ENCODE measurements at places on chromosomes 16 and 17. TPM values are rescaled to one million over a fixed set of nuclear protein-coding genes. Genes with fewer than 3 reads are reported as not detected.

GRCh38 chr16:13997526-13997925 is 73.6 kb upstream of the MRTFB start:
- no peak for DNase-seq

- DNase-seq, result no peak
Measured at GRCh38 chr17:44921122-44921882, 6.0 kb upstream of the GFAP start.

Gene TBC1D26
- 0.11 TPM for polyA plus RNA-seq

DNA sequence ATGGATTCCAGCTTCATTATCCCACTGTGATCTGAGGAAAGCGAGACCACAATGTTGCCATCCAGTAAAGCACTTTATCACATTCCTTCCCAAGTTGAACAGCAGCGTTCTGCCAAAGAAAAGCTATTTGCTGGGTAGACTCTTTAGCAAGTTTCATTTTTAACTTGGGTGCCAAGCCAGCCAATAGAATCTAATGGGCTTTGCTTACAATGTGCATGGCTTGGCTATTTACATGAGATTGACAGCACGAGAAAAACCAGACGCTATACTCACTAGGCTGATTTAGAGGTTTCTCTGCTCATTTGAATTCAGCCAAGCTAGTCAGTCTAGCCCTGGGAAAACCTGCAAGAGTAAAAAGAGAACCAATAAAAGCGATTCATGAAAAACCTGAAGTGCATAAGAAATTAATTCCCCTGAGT is 108.9 kb downstream of the CDH13 start:
- no peak for DNase-seq

DNA sequence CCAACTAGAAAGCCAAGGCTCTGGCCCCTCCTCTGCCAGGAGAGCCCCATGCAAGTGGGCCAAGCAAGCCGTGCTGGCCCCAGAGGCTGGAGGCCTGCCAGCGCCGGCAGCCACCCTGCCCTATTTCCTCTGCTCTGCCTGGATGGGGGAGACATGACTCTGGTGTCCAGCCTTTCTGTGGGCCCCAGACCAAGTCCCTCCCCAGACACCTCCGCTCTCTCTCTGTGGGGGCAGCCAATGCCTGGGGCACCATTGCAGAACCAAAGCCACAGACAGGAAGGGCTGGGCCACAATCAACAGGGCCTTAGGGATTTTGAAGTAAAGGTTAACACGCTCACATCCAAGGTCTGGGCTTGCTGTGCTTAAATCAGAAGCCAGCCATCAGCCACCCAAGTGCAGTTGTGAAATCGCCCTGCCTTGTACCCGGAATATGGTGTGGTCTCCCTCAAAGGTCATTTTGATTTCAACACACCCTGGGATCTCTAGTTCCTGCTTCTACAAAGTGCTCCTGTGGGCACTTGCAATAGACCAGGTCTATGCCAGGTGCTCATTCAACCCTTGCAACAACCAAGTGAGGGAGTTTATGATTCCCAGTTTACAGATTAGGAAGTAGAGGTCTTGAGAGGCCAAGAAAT is 63.5 kb upstream of the TEX2 start:
- peak; percentile 77 for DNase-seq

DNA sequence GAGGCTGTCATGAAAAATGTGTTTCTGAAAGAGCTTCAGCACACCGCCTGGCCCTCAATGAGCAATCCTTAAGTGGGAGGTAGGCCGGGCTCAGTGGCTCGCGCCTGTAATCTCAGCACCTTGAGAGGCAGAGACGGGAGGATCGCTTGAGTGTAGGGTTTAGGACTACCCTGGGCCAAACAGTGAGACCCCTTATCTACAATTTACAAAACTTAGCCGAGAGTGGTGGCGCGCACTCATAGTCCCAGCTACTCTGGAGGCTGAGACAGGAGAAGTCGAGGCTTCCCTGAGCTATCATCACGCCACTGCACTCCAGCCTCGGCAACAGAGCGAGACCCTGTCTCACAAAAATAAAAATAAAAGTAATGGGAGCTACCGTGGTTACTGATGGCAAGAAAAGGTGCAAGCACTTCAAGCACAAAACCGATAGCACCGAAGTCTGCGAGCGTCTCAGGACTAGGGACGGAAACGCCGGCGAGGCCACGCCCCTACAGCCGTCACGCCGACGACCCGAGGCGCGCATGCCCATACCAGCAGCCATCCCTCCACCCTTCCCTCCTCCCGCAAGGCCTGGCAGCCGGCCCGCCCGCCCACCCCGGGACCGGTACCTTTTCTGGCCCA is 607 bp downstream of the THUMPD1 start:
- peak; percentile 85 for DNase-seq

GRCh38 chr17:65698381-65699061 is 137.1 kb upstream of the AXIN2 start:
- peak; percentile 55 for DNase-seq

DNA sequence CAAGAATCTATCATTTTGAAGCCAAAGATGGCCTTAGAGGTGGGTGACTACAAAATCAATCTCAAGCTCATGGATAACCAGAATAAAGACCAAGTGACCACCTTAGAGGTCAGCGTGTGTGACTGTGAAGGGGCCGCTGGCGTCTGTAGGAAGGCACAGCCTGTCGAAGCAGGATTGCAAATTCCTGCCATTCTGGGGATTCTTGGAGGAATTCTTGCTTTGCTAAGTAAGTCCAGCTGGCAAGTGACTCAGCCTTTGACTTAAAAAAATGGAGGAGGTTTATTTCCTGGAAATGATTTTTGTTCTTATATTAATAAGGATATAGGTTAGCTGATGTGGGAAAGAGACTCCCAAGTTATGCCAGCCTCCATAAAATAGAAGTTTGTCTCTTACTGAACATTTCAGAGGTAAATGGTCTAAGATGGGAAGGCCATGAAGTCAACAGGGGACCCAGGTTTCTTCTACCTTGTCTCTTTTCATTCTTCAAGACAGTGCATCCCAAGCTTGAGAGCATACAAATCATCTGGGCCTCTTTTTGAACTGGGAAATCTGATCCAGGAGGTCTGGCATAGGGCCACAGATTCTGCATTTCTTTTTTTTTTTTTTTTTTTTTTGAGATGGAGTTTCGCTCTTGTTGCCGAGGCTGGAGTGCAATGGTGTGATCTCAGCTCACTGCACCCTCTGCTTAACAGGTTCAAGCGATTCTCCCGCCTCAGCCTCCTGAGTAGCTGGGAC is 19.8 kb upstream of the TANGO6 start:
- no peak for DNase-seq

- no peak for DNase-seq
Measured at GRCh38 chr17:28427371-28427770, 21.4 kb upstream of the SLC46A1 start.

GRCh38 chr17:11909348-11909747 is 87.9 kb downstream of the ZNF18 start:
- DNase-seq, result no peak

Gene ABCA8
- 0.99 TPM for polyA plus RNA-seq

- no peak for DNase-seq
Measured at GRCh38 chr17:76398523-76399174, 14.2 kb downstream of the SPHK1 start.

Gene AIPL1
- polyA plus RNA-seq, result not detected

GRCh38 chr17:22193113-22193512 is 500.8 kb downstream of the KCNJ18 start:
- DNase-seq, result no peak

- DNase-seq, result no peak
Measured at GRCh38 chr16:78639775-78640174, 540.3 kb downstream of the WWOX start.

DNA sequence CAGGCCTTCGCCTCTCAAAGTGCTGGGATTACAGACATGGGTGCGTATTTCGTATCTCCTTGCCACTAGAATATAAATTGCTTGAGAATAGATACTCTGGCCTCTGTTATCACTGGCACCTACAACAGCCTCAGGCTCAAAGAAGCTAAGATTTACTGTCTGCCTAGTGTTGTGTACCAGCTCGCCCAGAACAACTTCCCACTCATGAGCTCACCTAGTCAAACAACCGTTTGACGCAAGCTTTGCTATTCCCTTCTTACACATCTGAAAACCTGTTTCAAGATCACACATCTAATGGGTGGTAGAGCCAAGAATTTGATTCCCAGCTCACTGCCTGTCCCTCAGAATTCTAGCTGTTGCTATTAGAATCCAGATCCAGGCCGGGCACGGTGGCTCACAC is 24.4 kb downstream of the MIS12 start:
- no peak for DNase-seq

DNA sequence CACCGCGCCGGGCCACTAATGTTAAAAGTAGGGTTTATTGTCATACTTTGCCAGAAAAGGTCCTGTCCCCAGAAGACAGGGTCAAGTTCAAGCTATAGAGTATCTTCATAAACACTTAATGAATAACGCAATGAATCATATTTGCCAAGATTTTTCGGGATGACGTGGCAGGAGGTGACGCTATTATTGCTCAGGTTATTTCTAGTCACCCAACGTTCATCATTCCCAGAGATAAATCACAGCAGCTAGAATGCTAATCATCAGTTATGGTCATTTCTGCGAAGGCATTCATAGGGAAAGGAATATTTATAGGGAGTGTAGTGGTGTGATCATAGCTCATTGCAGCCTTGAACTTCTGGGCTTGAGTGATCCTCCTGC is 2.0 kb downstream of the TMC5 start:
- no peak for DNase-seq

DNA sequence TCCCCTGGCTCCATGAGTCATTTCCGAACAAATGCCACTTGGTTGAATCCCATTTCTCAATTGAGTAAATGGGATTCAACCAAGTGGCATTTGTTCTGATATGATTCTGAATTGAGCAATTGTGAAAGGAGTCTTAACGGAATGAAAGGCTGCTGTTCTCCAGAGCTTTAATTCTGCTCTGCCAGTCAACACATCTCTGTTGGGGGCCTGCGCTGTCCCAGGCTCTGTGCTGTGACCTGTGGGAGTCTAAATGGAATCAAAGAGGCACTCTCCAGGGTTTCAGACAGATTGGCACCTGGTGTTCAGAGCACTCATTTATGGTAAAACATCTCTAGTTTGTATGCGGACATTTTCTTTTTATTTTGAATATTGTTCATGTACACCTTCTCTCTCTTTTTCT is 126.2 kb downstream of the WSCD1 start:
- no peak for DNase-seq

DNA sequence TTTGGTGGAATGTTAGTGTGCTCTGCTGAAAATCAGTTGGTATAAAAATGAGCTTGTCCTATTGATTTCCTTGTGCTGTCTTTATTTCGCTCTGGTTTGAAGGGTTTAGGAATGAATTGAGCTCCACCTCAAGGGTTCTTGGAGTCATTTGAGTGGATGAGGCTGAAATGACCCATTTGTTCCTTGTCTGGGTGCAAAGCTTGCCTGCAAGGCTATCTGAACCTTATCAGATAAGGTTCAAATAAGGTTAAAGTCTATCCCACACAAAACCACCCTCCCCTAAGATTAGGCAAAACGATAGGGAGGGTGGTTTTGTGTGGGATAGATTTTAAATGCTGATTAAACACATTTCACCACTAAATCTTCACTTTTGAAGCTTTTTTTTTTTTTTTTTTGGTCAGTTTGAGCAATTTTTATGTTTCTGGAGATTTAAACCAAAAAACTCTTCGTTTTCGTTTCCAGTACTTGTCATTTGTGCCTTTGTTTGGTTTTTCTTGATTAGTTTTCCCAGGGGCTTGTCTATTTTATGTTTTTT is 62.7 kb downstream of the ARHGAP44 start:
- DNase-seq, result no peak

Gene PFAS
- polyA plus RNA-seq, result 31.4 TPM

Gene WIPI1
- polyA plus RNA-seq, result 69.8 TPM

GRCh38 chr17:78767806-78768205 is 14.3 kb downstream of the CYTH1 start:
- peak; percentile 54 for DNase-seq

DNA sequence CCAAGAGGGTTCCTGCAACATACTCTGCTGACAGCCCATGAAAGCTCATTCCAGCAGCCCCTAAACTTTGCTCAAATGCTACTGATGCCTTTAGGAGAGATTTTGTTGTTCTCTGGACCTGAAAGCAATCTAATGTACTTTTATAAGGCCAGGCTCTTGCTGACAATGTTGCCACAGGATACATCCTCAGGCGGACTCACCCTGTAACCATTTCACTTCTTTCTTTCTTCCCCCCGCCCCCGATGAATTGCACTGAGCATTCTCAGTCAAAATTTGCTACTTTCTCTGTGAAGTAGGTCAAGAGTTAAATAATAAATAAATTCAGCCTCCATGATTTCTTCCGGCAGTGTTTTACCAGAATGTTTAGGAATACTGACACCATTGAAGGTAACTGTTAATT is 1.5 kb downstream of the GAS7 start:
- DNase-seq, result no peak

DNA sequence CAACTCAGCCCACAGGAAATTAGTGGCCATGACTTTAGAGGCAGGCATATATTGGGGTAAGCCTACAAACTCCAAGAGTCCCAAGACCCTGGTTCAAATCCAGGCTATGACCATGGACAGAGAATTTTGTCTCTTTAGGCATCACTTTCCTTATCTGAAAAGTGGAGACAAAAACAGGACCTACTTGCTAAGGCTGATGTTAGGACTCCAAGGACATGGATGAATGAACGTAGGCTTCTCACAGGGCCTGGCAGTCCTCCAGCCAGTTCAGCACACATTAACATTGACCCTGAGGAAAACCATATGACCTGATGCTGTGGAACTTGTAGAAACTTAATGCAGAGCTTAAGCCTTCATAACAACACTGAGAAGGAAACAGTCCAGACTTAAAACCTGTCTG is 1.4 kb downstream of the FKBP10 start:
- DNase-seq, result no peak

DNA sequence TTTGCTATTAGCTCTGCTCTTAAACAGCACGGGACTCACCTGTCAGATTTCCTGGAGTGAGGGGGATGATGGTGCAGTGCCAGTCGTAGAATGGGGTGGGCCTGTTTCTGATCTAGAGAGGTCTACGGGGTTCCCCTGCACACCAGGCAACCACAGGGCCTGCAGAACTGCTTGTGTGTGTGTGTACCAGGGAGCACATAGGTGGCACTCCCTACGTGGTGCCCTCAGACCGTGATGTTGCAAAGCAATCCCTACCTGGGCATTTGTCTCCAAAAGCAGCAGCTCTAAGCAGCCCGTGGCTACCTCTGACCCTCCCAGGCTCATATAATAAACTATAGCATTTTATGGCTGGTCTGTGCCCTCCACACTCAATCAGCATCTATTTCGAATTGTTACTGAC is 38.5 kb downstream of the MPRIP start:
- DNase-seq, result no peak

- no peak for DNase-seq
Measured at GRCh38 chr17:69516911-69517310, 102.4 kb downstream of the MAP2K6 start.

Gene CTRB2
- not detected for polyA plus RNA-seq

DNA sequence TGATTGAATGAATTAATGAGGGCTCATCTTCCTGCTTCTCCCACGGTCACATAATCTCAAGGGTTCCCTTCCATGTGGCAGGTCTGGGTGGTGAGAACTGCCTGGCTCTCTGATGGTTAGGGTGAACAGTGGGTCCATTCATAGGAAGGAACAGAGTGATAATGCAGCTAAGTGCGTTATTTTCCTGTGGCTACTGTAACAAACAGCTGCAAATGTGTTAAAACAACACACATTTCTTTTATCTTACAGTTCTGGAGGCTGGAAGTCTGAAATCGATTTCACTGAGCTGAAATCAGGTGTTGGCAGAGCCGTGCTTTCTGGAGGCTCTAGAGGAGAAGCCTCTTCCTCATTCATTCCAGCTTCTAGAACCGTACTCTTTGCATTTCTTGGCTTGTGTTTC is 95.3 kb downstream of the BMERB1 start:
- DNase-seq, result no peak

Gene SEPTIN1
- polyA plus RNA-seq, result 0.07 TPM

- DNase-seq, result no peak
Measured at GRCh38 chr16:3951861-3952736, 71.6 kb upstream of the CREBBP start.
